ENCODE measurements at places on chromosomes 11 and 22. TPM values are rescaled to one million over a fixed set of nuclear protein-coding genes. Genes with fewer than 3 reads are reported as not detected.

PLAAT5 gene
- 4.8 TPM for total RNA-seq

SCGB2A2 gene
- total RNA-seq: not detected

ADAMTS15 gene
- 45.6 TPM for total RNA-seq

PAMR1 gene
- total RNA-seq: 14.5 TPM

TIRAP gene
- total RNA-seq: 6.5 TPM

P2RY6 gene
- total RNA-seq: 2.8 TPM

MOGAT2 gene
- 0.22 TPM for total RNA-seq
